ENCODE measurements at places on chromosomes 7 and 10.

DNA sequence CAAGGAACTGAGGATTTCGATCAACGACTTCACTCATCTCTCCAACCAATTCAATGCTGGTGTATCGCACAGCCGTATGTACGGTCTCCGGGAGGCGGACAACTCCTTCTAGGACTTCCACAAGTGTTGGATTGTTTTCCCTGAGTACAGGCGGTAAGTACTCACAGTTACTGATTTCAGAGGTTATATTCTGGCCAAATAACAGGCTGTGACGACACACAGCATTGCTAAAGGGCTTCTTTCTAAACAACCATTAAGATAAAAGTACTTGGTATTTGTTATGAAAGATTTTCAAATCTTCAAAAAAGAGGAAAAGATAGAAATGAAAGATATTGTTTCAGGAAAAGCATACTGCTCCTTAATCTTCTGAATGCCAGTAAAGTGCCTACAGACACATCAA lies 52.2 kb downstream of the IRF5 start:
- DNase-seq: no peak

DNA sequence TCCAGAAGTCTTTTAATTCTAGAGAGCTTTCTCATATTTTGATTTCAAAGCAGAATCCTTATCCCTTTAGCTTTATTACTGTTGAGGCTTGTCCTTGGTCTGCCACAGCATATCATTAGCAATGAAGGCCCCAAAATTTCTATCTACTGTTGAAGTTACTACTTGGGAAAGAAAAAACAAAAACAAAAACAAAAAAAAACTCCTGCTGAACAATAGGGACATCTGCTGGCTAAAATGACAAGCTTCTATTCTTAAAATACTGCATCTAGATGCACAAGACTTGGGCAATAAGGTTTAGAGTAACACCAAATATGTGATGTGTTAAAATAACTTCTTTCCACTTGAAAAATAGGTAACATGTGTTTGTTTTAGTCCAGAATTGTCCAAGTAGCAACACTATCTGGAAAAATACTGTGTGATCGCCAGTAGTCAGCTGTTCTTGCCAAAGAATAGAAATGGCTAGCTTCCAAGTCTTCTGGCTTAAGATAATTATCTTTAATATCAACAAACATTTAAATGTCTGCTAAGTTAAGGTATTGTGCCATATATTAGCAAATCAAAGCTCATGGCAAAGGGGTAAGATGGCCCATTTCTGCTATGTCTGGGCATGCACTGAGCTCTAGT lies 3.8 kb upstream of the DMTF1 start:
- DNase-seq: no peak

DNA sequence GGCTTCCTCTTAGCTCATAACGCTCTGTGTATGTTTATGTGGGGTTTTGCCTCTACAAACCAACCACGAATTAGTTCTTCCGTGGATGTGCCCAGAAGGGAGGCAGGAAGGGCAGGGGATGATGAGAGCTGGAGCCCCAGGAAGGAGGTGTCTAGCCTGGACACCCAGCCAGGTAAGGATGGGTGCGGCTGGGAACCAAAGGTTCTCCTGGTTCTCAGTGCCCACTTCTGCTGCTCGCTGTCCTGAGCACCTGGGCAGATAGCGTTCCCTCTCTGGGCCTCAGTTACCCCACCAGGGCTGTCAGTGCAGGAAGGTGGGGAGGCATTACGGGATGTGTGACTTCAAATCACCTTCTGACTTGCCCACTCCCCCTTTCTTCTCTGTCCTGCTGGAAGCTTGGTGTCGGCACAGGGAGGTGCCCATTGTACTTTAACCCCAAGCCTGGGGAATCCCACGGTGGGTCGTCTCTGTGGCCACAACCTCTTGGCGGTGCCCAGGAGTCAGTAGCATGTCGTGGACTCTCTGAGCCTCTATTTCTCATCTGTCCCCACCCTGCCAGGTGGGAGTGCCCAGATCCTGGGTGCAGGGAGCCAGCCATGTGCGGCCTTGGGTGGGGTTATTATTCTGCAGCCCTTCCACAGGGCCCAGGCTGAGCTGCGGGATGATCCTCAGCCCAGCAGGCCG lies 18.7 kb upstream of the PCBD1 start:
- DNase-seq: no peak

GRCh38 chr7:142438235-142438922 lies 180.5 kb upstream of the PRSS58 start:
- DNase-seq: no peak

DNA sequence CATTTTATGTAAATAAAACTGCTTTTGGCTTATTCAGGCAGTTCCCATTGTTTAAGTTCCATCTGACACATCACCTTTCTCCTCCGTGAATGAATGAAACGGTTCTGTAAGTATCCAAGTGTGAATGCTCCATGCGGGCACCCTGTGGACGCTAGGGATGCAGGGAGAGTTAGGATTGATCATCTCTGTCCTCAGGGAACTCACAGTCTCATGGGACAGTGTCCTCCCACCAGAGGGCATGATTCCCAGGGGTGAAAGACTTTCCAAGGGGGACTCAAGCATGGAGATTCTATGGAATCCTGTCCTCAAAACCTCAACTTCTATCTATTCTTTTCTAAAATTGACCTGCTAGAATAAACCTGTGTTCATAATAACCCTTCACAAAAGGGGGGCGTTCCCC lies 98.8 kb downstream of the HECW1 start:
- DNase-seq: no peak

DNA sequence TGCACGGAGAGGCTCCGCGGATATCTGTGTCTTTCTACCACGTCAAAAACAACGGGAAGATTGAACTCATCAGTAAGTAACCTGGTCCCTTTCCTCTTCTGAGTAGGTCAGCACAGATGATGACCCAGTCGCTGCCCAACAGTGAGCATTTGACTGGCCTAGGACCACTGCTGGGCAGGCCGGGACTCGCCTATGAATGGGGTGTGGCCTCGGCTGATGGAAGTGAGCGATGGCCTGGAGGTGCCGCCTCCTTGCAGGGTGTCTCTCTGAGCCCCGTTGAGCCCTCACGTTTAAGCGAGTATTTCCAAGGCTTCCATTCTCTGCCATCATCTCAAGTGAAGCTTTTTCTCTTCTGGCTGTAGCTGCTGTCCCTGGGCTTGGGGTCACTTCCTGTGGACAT lies 18.1 kb downstream of the EIF3B start:
- DNase-seq: no peak

GRCh38 chr7:80346704-80347103 lies 165.2 kb downstream of the GNAT3 start:
- DNase-seq: no peak

All from stimulated activated CD4-positive, alpha-beta T cell treated with anti-CD3 and anti-CD28 coated beads, TNF-alpha, amount 100 ng/mL, for 24 hours (primary cell).